ENCODE measurements at places on chromosomes 2 and 18.

GRCh38 chr2:178327516-178327915, 123.5 kb downstream of the PRKRA start:
- DNase-seq, result no peak

DNA sequence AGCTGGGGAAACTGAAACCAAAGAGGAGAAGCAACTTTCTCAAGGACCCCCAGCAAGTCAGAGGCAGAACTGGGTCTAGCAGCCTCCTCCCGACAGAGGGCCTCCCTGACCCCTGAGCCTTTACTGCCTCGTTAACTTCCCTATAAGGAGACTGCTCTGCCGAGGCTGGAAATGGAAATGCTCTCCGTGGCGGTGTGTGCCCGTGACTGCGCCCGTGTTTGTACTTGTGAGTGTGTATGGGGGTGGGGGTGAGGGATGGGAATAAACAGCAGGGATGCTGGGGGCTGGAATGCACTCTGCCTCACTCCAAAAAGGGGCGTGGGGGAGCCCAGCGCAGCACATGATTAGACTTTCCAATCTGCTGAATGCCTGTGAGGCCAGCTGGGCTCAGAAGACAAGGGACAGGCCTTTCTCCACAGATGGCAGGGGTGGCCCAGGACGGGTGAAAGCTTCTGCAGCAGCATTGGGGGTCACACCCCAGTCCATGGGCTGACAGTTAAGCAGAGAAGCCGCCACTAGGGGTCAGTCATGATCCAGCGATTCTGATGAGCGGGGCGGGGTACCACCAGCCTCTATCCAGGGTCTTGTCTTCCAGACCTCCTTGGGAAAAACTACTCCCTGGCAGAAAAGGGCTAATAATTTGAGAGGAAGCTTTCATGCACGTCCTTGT, 26.8 kb downstream of the MPHOSPH10 start:
- peak; percentile 69 for DNase-seq

GRCh38 chr2:179861416-179862067, at the start of gene ZNF385B:
ZNF385B (minus strand) TSS chr2:179861612.
- DNase-seq, result no peak

GRCh38 chr18:28065793-28066186, 111.1 kb downstream of the CDH2 start:
- DNase-seq, result no peak

- DNase-seq, result no peak
Measured at GRCh38 chr2:42169874-42170521, 845 bp downstream of the EML4 start.

GRCh38 chr2:44546459-44547127, 184.8 kb downstream of the CAMKMT start:
- no peak for DNase-seq

- DNase-seq, result no peak
Measured at GRCh38 chr2:239263231-239263630, 137.6 kb downstream of the HDAC4 start.

DNA sequence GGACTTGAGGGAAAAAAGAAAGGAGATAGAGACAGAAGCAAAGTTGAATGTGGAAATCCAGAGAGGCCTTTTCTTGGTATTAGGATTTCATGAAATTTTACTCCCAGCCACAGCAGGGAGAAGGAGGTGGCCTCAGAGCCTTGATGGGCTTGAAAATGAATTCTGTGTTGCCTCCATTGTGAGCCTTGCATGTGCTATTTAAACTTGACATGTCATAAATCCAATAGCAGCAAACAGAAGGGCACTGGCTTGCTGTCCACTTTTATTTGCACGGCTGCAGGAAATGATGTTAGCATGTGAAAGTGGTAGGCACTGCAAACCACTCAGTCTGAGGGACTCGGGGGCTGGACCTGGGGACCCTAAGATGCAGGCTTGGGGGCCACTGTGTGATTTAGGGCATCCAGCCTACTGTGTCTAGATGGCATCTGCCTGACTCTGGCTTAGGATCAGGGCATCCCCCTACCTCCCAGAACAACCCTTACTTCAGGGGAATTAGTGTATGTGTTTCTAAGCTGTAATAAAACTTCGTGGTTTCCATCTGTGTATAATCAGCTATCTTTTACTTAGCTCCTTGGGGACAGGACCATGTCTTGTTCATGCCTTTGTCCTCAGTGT, 139.1 kb upstream of the SKOR2 start:
- no peak for DNase-seq

DNA sequence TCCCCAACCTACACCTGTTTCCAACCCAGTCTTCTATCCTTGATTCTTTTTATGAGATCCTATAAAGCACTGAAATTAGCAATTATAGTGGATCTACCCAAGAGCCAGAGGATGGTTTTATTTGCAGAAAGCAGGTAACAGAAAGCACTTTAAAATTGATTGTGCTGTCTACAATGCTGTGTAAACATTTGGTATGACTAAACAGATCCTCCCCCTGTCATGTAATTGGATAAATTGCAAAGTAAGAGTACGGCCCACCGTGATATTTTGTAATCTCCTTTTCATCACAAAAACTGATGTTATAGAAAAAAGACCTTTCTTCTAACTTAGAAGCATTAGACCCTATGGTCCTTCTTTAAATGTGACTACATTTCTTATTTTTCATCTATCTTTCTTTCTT, 11.3 kb upstream of the PPP3R1 start:
- no peak for DNase-seq

DNA sequence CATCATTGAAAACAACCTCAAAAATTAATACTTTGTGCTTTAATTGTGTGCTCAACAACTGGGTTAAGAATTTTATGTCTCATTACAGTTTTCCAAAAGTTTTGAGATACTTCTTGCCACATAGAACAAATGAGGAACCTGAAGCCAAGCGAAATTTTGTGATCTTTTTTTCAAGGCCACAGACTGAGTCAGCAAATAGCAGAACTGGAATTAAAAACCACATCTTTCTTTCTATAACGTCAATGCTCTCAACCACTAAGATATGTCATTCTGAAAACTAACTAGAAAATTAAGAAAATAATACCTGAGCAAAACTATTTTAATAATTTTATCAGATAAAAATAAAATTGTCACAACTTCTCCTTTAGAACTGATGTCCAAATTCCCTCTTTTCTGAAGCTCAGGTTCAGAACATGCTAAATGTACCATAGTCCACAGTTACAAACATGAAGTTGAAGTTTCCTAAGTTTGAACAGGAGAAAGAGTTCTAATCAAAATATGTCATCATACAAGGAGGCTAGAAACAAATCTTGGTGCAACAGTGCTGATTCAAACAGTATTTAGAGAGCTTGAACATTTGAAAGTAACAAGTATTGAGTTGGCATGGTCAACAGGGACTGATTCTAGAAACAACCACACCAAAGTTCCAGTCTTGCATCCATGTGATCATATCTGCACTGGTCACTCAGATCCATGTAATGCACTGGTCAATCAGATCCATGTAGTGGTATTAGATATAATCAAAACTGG, 27.6 kb upstream of the CALCRL start:
- DNase-seq, result no peak

GRCh38 chr2:120231564-120231973, 8.4 kb upstream of the TMEM185B start:
- peak; percentile 38 for DNase-seq

DNA sequence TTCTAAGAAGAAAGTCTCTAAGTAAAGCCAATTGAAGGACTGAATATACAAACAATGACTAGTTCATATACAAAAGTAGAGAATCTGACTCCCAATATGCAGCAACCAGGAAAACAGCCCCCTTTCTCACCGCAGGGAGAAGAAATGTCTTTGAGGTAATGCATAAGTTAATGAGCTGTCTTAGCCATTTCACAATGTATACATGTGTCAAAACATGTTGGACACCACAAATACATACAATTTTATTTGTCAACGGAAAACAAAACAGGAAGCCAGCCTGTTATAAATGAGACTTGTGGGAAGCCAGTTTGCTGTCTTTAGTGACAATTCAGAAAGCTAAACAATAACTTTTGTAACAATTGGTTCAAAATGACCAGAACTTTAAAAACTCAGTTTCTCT, 389.2 kb downstream of the CBLN2 start:
- no peak for DNase-seq

DNA sequence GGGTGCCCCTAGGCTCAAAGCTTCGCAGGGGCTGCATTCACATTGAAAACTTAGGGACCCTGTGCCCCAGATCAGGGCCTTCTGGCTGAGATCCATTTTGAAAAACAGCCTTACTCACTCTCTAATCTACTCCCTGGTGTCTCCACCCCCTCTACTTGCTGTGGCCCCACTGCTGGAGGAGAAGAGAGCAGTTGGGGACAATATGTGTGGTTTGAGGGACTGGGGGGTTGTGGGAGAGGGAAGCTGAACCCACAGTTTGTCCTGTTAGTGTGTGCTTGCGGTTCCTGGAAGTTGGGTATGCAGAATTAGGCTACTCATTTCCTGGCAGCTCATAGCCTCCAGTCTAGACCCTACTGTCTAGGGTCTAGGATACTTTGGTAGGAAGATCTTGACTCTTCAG, 211.4 kb downstream of the PRKCE start:
- no peak for DNase-seq

DNA sequence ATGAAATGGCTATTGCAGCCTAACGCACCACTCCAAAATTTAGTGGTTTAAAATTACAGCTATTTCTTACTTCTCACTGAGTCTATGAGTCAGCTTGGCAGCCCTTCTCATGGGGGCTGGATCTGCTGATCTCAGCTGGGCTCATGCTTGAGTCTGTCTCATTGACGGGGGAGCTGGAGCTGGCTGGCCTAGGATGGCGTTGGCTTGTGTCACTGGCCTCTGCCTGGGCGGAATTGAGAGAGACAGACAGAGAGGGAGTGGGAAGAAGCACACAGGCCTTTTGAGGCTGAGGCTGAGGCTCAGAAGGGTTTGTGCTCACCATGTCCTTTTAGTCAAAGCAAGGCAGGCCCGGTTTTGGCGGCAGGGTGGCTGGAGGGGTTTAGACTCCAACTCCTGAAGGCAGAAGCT, 412.1 kb upstream of the MYT1L start:
- DNase-seq, result no peak

GRCh38 chr2:223260681-223261080, 208.7 kb downstream of the KCNE4 start:
- no peak for DNase-seq

DNA sequence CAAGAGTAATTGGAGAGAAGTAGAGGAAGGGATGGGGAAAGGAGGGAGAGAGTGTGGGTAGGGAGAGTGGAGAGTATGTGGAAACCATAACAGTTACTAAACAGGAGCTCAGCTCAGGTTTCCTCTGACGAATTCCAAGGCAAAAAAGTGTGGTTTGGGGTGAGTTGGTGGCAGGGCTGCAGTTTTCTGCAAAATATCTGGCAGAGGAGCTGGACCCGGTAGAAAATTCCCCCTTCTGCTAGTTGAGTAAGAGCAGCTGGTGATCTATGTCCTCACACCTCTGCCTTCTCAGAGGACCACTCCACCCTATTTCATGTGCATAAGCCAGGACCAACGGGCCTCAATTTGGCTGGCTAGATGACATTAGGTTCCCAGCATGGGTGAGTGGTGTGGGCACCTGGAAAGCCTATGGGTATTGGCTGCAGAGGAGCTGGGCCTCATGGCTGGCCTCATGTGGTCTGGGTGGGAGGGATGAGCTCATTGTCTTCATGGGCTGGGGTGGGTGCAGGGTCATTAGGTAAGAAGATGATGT, 13.2 kb downstream of the NRP2 start:
- DNase-seq, result no peak

- DNase-seq, result no peak
Measured at GRCh38 chr2:68234405-68234804, 17.9 kb downstream of the PPP3R1 start.

- DNase-seq, result no peak
Measured at GRCh38 chr2:10378189-10378588, 69.9 kb downstream of the ODC1 start.

DNA sequence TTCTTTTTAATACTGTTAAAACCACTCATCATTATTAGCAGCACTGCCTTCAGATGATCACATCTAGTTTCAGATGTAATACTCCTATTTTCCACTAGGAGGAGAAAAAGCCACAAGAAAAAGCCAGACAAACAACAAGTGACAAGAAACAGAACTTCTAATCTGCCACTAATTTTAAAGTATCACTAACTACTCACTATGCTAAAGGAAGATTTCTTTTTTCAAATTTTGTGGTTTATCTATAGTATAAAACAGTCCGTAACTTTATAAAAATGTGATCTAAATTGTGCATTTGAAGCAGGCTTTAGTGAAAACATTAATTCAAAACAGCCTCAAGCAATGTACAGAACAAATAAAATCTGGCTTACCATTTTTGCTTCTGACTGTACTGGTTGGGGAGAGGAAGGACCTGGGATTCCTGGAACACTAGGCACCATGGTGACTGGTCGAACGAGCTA, 56.8 kb downstream of the ATF2 start:
- DNase-seq, result no peak

- DNase-seq, result no peak
Measured at GRCh38 chr2:46988733-46989481, 73.3 kb upstream of the MCFD2 start.

GRCh38 chr2:222895144-222895543, 34.3 kb downstream of the ACSL3 start:
- DNase-seq, result no peak

DNA sequence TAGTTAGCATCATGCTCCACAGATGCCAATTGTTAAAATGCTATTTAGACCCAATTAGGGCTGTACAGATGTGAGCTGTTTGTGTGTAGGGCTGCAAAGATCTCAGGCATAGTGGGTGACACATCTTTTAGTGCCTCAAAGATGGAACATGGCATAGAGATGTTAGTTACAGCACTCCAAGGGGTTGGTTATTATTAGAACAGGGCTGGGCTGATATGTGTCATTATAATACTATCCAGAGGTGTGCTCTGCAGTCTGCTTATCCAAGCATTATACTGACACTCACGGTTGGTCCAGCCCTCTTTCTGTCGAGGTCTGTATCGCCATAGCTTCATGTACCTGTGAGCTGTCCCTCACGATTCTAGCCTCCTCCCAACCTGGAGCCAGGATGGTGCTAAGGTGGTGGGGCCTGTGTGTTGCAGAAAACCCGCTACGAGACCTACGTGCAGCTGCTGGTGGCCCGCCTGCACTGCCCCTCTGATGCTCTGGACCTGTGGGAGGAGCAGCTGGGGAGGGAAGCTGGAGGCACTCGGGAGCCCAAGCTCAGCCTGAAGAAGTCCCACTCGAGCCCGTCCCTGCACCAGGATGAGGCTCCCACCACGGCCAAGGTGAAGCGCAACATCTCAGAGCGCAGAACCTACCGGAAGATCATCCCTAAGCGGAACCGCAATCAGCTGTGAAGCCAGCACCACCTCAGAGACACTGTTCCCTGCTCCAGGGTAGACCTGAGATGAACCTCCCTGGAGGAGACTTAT, 27.1 kb downstream of the PSD4 start:
- DNase-seq, result no peak

GRCh38 chr2:169705927-169706326, 11.7 kb downstream of the PHOSPHO2 start:
- DNase-seq, result no peak

DNA sequence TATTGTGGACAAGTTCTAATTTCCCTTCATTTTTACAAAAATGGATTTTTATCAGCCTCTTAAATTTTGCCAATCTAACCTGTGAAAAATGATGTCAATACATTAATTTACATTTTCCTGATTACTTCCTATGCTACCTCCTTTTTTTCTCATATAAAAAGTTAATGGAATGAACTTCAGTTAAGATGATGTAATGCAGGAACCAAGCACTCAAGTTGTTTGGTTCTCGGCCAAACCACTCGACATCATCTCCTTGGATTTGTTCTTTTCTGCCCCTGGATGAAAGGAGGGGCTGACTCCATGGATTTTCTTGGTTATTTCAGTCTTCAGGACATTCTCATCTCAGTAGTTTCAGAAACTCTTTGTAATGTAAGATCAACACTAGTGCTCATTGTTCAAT, 253.1 kb upstream of the NXPH2 start:
- no peak for DNase-seq

- DNase-seq, result no peak
Measured at GRCh38 chr2:64342195-64343099, 111.5 kb upstream of the LGALSL start.

Data from activated CD8-positive, alpha-beta memory T cell treated with anti-CD3 and anti-CD28 coated beads, Interleukin-2, amount 50 U/mL, for 4 hours (primary cell).